ENCODE measurements at places on chromosomes 4 and X.

GRCh38 chrX:10350981-10351380 is 194.2 kb downstream of the CLCN4 start:
- no peak for DNase-seq

- no peak for DNase-seq
These were observed 188.8 kb upstream of the FSTL5 start for GRCh38 chr4:162352580-162353107.

- no peak for DNase-seq
These were observed 279.9 kb downstream of the ASMT start for GRCh38 chrX:1894740-1895139.

DNA sequence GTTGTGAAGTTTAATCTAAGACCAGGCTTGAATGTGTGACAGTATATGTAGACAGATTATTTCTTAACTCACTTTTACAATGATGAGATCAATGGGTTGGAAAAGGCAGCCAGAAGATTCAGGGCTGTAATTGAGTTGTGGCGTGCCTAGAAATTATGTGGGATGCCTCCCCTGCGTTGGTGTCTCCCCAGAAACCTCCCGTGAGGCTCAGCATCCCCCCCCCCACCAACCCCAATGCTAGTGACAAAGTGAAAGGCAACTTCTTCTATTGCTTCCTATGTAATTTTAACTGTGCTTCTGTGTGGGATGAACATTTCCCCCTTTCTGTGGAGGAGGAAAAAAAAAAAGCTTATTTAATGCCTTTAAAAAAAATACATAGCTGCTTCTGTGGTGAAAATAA is 297.9 kb downstream of the ARHGAP10 start:
- DNase-seq: no peak

DNA sequence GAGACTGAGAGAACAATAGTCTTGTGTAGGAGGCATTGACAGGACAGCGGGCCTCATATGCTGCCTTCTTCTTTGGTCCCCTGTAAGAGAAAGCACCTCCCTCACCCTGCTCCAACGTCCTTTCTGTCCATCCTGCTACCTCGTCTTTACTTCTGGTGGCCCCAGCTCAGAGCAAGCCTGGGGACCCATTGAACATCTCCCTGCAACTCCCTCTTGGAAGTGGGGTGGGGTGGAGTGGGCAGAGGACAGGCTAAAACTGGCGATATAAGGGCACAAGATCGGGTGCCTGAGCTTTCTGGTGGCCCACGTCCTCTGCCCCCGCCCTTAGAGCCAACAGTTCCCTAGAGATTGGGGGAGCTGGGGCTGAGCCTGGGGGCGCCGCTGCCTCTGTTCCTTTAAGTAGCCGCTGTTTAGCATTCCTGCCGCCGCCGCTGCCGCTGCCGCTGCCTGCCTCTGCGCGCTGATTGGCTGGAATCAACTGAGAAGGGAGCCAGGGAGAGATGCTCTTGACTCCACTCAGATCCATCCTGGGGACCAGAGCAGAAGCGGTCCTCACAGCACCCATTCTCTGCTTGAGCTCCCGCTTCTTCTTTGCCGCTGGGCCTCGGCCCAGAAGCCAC is at the start of gene DLG3:
DLG3 (plus strand) TSS at position 510 of the 620 bp plus-strand sequence. CDS start 367 bp downstream, outside the sequence.
- DNase-seq: no peak

GRCh38 chr4:187286525-187286924 is 562.9 kb upstream of the FAT1 start:
- no peak for DNase-seq
